ENCODE measurements at places on chromosomes 5 and 9.
A peak's percentile ranks its signal among the peaks of the same experiment; 100 is the strongest.

GRCh38 chr5:160397492-160397891, 2.4 kb downstream of the FAM200C start:
- DNase-seq, result no peak

- DNase-seq, result no peak
Measured at GRCh38 chr5:100273846-100274580, 261.2 kb upstream of the FAM174A start.

GRCh38 chr9:100408546-100409175, 18.3 kb upstream of the MSANTD3 start:
- no peak for DNase-seq

GRCh38 chr9:76725885-76726284, 38.4 kb upstream of the PCA3 start:
- DNase-seq, result no peak

DNA sequence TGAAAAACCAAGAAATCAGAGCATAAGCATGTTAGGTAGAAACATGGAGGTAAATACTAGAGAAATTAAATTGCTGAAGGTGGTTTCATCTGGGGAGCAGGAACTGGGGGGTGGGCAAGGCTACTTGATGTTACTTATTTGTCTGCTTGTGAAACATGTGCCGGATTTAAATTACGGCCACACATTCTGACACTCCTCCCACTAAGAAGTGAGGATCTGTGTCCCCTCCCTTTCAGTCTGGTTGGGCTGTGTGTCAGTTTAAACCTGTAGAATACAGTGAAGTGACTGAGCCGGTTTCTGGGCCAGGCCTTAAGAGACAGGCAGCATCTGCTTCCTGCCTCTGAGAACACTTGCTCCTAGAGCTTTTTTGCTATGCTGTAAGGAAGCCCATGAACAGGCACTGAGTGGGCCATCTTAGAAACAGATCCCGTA, 2.3 kb upstream of the IARS1 start:
- DNase-seq, result no peak

DNA sequence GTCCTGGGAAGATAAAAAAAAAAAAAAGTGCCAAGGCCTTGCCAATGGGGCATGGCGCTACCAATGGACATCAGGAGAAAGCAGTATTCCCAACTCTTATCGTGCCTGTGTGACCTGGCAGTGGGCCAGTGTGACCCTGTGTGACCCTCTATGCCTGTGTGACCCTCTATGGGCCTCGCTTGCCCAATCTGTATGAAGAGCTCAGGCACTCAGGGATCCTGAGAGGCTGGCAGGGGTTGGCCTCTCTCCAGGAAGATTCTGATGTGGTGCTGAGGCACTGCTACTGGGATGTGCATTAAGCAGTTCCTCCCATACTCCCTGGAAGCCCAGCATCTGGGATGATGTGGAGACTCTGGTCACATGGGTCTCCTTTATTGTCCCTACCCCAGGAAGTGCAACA, 179.2 kb downstream of the MACROH2A1 start:
- no peak for DNase-seq

DNA sequence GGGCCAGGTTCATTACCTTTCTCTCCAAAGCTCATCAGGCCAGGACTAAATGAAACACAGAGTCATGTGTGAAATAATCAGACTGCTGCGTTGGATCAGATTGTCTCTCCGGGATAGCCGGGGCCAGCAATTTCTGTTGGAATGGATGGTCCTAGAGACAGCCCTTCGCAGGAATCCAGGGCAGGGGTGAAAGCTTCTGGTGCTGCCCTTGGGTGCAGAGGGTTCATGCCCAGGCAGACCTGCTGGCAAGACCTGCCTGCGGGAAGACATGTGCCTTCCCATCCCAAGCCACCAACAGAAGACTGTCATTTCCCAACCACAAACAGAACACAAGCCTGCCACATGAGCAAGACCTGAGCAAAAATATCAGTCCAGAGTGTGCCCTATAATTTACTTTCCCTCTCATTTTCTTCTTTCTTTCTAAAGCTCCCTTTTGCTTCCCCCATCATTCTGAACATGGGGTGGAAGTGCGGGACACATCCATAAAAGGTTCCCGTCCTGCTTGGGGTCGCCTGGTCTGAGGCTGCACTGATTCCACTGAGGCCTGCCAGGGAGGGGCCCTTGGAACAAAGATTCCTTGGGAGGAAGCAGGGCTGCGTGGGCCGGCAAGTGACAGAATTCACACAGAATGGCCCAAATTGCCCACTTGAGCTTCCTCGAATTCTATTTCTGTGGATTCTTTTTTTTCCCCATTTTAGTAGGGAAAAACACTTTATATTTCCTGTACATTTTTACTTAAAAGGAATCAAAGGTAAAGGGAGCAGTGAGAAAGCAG, 57.3 kb downstream of the UBE2QL1 start:
- DNase-seq, result no peak

DNA sequence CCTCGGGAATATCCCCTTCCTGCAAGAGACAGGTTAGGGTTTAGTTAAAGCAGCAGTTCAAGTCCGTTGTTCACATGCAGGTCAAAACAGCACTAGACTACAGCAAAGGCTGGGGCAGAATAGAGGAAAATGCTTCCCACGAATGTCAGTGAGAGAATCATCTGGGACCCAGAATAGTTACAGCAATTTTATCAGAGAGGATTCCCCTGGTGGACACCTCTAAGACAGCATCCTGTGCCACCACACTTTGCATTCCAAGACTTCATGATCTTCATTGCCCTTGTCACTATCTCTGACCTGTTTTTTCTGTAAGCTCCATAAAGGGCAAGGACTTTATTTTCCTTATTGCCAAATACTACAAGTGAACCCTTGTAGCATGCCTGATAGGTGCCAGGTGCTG, 12.9 kb downstream of the GRXCR2 start:
- DNase-seq, result no peak

GRCh38 chr5:72238712-72239445, 81.2 kb downstream of the MRPS27 start:
- no peak for DNase-seq

DNA sequence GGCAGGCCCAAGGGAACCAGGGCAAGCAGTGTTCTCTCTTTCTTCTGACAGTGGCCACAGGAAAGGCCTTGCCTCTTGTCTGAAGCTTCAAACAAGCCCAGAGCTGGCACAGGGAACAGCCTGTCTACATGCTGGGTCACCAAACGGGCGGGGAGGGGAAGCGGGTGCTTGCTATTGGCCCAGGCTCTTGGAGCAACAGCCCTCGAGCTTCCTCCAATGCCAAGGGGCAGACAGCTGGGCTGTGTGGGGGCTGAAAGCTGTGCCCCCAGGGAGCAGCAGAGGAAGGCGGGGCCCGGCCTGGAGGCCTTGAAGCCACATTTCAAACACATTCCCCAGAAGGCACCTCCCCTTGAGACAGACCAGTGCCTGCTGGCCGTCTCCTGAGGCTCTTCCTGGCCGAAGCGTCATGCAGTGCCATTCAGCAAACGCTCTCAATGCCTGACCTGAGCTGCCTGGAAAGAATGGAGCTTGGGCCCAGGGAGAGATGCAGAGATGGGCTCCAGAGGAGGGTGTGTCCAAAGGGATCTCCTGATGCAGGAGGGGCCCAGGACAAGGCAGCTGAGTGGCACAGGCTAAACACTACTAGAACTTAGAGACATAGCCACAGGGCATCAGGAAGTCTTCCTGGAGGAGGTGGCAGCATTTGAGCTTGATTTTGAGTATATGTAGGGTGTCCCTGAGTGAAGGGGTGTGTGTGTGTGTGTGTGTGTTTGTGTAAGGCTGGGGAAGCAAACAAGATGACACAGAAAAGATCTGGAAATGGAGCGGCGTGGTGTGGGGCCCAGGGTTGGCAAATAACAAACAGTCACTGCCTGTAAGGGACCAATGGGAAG, 2.5 kb downstream of the FIBCD1 start:
- DNase-seq, result no peak

GRCh38 chr9:127323393-127323792, 58.8 kb downstream of the GARNL3 start:
- DNase-seq, result no peak

- DNase-seq, result no peak
Measured at GRCh38 chr5:994821-995220, 13.8 kb upstream of the NKD2 start.

DNA sequence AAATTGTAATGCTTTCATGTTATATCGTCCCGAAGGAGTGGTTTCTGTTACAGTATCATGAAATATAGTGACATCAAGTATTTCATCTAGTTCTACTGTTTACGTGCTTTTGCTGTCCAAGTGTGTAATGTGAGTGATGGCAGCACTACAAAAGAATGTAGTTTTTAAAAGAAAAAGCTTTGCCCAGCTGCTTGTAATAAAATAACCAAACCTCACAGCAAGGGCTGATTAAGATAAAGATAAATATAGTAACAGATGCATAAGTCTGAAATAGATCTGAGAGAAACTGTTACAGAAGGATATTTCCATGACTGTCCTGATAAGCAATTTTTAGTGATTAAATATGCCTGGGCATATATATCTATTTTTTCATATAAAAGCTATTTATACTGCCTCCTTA, 106.4 kb downstream of the AUH start:
- DNase-seq, result peak; percentile 27

- no peak for DNase-seq
Measured at GRCh38 chr5:138305797-138306196, 25.8 kb downstream of the CDC25C start.

- no peak for DNase-seq
Measured at GRCh38 chr5:158591301-158591863, 508.3 kb downstream of the EBF1 start.

- DNase-seq, result peak; percentile 17
Measured at GRCh38 chr9:128339761-128340690, at the start of gene SLC27A4. Gene SLC27A4, plus strand, starts transcription at chr9:128340527. Its CDS starts 2,606 bp downstream, at chr9:128343133.

DNA sequence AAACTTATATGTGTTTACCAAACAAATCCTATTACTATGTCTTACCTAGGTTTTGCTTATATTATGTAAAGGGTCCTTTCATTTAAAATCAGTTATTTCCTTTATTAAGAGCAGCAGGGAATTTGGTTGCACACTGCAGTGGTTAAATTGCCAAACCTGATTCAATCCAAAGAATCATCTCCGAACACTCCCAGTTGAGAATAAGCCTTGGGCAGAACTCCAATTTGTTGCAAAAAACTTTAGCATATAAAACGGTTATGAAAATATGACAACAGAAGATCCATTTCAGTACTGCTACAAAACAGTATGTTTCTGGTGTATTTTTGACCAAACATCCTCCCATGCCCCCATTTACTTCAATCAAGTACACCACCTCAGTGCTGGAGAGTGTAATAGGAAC, 587.0 kb upstream of the GRAMD2B start:
- DNase-seq, result no peak

- no peak for DNase-seq
Measured at GRCh38 chr5:137252512-137252911, 246.6 kb downstream of the SPOCK1 start.

DNA sequence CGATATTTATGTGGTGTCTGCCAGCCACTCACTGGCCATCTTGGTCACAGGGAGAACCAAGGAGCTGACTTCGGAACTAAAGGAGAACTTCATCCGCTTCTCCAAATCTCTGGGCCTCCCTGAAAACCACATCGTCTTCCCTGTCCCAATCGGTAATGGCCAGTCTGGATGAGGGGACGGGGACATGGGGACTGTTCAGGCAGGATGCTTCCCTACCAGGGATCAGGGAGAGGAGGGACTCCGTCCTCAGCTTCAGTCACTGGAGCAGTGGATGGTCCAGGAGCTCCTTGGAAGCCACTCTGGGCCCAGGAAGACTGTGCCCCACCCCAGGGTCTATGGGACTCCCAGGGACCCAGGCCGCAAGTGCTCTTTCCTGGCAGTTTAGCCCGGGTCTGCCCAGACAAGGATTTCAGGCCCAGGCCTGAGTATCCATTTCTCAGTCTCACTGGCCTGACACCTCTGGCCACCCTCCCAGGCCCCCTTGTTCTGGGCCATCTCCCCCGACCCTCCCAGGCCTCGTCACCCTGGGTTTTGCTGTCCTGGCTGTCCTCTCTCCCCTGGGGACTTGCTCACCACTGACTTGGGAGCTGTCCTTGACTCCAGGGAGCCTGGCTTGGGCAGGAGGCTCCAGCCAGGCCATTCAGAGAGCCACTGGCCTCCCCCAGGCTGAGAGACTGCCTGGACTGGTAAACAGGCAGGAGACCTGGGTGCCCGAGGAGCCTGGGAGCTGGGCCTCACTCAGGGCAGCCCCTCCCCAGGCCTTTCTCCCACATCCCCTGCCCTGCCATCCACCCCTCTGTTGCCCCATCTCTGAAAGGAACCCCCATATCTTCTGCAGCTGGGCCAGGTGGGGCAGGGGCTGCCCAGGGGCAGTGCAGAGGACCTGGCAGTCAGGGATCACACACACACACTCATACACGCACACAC, 3.1 kb downstream of the LCN2 start:
- no peak for DNase-seq

- no peak for DNase-seq
Measured at GRCh38 chr5:35811108-35811741, 45.5 kb upstream of the IL7R start.

DNA sequence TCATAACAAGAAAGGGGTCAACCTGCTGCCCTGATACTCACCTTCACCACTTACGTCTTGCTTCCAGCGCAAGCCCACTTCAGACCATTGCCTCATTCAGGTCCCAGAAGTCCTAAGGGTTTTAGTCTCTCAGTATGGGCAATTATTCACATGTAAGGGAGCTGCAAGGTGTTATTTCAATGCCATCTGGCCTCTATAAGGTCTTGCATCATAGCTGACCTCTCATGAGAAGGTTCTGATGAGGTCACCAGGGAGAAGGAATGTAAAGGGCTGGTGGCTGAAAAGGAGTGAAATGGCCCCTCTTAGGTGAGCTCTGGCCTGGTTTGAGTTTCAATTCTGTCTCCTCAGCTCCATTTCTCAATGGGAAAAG, 1.5 kb upstream of the MARCHF3 start:
- DNase-seq, result no peak

DNA sequence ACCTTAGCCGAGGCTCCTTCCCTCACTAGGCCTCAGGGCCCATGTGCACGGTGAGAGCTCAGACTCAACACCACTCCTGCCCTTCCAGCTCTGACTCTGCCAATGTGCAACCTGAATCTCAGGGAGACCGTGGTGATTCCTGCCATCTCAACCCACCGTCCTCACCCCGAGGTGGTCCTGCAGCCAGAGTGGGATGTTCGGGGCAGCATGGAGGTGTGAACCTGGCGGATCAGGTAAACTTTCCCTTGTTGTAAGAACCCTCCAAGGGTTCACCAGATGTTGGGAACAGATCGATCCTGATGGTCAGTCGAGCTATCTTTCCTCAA, 538 bp upstream of the AKNA start:
- no peak for DNase-seq

GRCh38 chr5:78985116-78985724, at the start of gene ARSB:
Gene ARSB, minus strand, starts transcription at chr5:78985310. Its CDS starts 62 bp downstream, at chr5:78985248.
- no peak for DNase-seq

GRCh38 chr5:38709678-38710306, 136.0 kb upstream of the OSMR start:
- no peak for DNase-seq

GRCh38 chr9:93236541-93237206, 52.7 kb downstream of the WNK2 start:
- DNase-seq, result no peak

GRCh38 chr5:150642567-150642927, 2.1 kb downstream of the SYNPO start:
- DNase-seq, result peak; percentile 69
